AG08396 (cell line): ENCODE measurements at places on chromosomes 4 and X.
A peak's percentile ranks its signal among the peaks of the same experiment; 100 is the strongest.

DNA sequence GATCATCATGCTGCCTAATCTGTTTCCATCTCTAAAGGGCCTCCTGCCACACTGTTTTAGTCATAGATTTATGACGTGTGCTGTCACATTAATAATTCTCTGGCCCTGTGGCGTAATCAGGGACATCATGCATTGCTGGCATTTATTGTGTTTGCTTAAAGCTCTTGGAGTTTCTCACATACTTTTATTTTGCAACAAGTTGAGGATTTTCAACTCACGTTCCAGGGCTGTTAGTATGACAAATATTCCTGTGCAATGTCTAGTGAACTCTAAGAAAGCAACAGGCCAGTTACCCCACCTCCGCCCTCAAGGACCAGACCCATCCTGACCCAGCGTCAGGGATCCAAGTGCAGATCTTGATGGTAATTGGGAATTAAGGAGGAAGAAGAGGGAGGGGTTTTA is 7.8 kb upstream of the PIGA start:
- DNase-seq: peak; percentile 16

- DNase-seq: no peak
Measured at GRCh38 chrX:15903186-15903681, 48.6 kb upstream of the AP1S2 start.

GRCh38 chrX:13167481-13168231 is 123.2 kb upstream of the FAM9C start:
- DNase-seq: peak; percentile 12

- DNase-seq: no peak
Measured at GRCh38 chrX:68919707-68920106, 90.9 kb downstream of the EFNB1 start.

DNA sequence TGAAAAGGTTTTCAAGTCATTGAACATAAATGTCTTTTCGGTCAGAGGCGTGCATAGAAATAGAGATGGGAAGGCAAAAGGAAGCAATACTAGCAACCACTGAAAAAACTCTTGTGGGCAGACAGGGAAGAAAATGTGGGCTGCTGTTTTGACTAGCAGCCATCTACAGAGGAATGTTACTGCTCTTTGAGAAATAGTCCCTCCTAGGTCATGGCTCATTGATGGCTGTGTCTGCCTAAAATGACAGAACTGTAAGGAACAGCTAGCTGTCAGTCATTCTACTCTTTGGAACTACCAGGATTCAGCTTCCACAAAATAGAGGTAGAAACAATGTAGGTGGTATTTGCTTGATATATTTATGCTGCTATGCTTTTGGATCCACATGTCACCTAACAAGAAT is 26.9 kb upstream of the TMPRSS11B start:
- DNase-seq: no peak

GRCh38 chrX:134752981-134753717 is 94.9 kb upstream of the PLAC1 start:
- no peak for DNase-seq

DNA sequence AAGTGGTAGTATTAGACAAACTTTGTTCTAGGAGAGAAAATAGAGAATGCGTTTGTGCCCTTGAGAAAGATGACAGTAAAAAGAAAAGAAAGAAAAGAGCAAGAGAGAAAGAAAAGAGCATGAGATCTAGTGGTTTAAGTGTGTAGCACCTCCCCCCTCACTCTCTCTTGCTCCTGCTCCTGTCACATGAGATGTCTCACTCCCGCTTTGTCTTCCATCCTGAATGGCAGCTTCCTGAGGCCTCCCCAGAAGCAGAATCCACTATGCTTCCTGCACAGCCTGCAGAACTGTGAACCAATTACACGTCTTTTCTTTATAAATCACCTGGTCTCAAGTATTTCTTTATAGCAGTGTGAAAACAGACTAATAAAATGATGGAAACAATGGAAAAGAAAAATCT is 499.6 kb downstream of the ACTRT1 start:
- no peak for DNase-seq
